ENCODE measurements at places on chromosomes 1 and 21.

GRCh38 chr1:9859281-9860014 lies 35.7 kb upstream of the CLSTN1 start:
- H3K4me1 ChIP-seq, result peaks cover 4% of the 10 kb centered on the region
- DNase-seq, result no peak
- no peak overlapping the region for H3K4me3 ChIP-seq

GRCh38 chr1:224080115-224080774 lies 33.7 kb upstream of the FBXO28 start:
- H3K27ac ChIP-seq, result no peak overlapping the region
- no peak overlapping the region for H3K4me3 ChIP-seq
- no peak for DNase-seq
- no peaks in the 10 kb centered on the region for H3K27me3 ChIP-seq
- H3K4me1 ChIP-seq, result no peaks in the 10 kb centered on the region

GRCh38 chr21:26528882-26529281 lies 44.2 kb downstream of the CYYR1 start:
- H3K36me3 ChIP-seq, result peaks cover 9% of the 10 kb centered on the region
- H3K4me3 ChIP-seq, result no peak overlapping the region
- no peak overlapping the region for H3K27ac ChIP-seq

DNA sequence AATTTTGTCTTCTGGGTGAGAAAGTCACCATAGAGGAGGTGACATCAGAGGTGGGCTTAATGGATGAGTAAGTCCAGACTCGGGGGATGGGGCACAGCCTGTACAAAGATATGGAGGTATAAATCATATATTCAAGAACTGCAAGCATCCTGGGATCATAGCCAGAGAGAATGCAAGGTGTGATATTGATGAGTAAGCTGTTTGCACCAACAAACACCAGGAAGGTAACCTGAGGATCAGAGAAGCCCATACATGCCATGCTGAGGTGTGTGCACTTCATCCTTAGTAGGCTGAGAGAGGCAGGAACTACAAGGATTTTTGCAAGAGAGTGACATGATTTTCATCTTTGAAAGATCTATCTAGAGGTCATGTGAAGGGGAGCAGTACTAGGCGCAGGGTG lies 306.4 kb downstream of the HHAT start:
- DNase-seq, result no peak
- no peaks in the 10 kb centered on the region for H3K36me3 ChIP-seq
- no peaks in the 10 kb centered on the region for H3K27me3 ChIP-seq
- H3K4me1 ChIP-seq, result no peaks in the 10 kb centered on the region

- H3K4me1 ChIP-seq, result no peaks in the 10 kb centered on the region
- no peaks in the 10 kb centered on the region for H3K27me3 ChIP-seq
- H3K4me3 ChIP-seq, result no peak overlapping the region
- DNase-seq, result no peak
- H3K36me3 ChIP-seq, result no peaks in the 10 kb centered on the region
These were observed 308.6 kb downstream of the PTPRC start for GRCh38 chr1:198947456-198947855.

DNA sequence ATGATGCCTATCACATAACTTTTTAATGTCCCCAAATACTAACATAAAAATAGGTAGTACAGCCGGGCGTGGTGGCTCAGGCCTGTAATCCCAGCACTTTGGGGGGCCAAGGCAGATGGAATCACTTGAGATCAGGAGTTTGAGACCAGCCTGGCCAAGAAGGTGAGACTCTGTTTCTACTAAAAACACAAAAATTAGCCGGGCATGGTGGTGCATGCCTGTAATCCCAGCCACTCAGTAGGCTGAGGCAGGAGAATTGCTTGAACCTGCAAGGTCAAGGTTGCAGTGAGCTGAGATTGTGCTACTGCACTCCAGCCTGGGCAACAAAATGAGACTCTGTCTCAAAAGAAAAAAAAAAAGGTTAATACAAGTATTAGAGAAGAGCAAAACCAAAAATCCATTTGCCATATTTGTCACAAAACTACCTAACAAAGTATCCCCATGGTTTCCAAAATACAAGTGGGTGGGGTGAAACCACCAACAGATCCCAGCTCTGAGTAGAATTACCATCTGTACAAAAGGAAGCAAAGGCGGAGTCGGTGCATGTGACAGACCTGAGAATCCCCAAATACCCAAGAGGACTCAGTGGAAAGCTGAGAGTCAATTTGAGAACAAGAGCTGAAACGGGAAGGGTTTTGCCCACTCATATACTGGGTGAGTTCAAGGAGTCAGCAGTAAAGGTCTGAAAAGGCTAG lies 113.2 kb downstream of the TOMM20 start:
- H3K27ac ChIP-seq, result no peak overlapping the region
- no peak overlapping the region for H3K4me3 ChIP-seq
- no peak for DNase-seq
- no peaks in the 10 kb centered on the region for H3K36me3 ChIP-seq

GRCh38 chr1:57824535-57824934 lies 400.7 kb upstream of the DAB1 start:
- no peaks in the 10 kb centered on the region for H3K4me1 ChIP-seq
- no peaks in the 10 kb centered on the region for H3K27me3 ChIP-seq

DNA sequence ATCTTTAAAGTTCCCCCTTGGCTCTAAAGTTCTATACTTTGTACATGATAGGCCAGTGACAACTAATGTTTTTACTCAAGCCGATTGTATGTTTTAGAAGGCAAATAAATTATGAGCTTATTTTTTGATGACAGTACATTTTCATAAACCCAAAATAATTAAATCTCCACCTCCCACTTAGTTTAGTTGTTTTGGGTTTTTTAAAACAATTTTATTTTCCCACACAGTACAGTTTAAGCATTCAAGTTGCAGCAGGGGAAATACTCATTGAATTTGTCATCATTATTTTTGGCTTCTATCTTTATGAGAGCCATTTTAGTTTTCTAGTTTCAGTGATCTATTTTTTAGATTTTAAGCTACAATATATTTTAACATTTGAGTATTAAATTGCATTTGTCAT lies 93.6 kb downstream of the OLFML2B start:
- H3K4me1 ChIP-seq, result no peaks in the 10 kb centered on the region
- H3K27me3 ChIP-seq, result no peaks in the 10 kb centered on the region
- no peak for DNase-seq
- H3K36me3 ChIP-seq, result no peaks in the 10 kb centered on the region

DNA sequence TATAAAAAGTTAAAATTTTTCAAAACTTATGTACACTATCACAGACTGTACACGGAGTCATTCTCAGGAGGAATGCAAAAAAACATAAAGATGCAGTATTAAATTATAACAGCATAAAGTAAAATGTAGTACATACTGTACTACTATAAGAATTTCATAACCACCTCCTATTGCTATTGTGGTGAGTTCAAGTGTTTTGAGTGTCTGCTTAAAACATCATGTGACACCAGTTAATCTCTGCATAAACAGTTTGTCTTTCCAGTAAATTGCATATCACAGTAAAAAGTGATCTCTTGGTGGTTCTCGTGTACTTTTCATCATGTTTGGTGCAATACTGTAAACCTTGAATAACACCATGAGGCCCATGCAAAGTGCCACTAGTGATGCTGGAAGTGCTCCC lies 45.2 kb downstream of the SDCCAG8 start:
- 0 out of 2 replicates have a peak, but pooled peaks cover 4% of the 10 kb centered on the region for H3K36me3 ChIP-seq
- no peaks in the 10 kb centered on the region for H3K27me3 ChIP-seq
- no peaks in the 10 kb centered on the region for H3K4me1 ChIP-seq
- no peak overlapping the region for H3K4me3 ChIP-seq
- DNase-seq, result no peak

- peaks cover 17% of the 10 kb centered on the region for H3K36me3 ChIP-seq
- peaks cover 8% of the 10 kb centered on the region for H3K4me1 ChIP-seq
- H3K4me3 ChIP-seq, result no peak overlapping the region
- H3K27ac ChIP-seq, result no peak overlapping the region
These were observed 243.0 kb upstream of the RUNX1 start for GRCh38 chr21:35291973-35292627.

DNA sequence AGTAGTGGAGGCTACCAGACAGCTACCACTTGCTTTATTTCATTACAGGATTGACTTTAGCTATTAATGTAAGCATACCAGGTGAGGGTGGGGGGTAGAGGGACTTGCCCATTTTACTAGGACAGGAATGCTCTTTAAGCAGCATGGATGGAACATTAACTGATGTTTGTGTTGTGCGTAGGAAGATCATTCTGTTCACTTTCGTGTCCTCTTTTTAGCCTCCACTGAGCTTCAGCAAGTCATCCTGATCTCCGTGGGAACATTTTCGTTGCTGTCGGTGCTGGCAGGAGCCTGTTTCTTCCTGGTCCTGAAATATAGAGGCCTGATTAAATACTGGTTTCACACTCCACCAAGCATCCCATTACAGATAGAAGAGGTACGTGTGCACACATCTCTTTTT lies 29.3 kb downstream of the IFNGR2 start:
- H3K27me3 ChIP-seq, result 0 out of 2 replicates have a peak, but pooled peaks cover 3% of the 10 kb centered on the region
- no peaks in the 10 kb centered on the region for H3K4me1 ChIP-seq
- no peak overlapping the region for H3K4me3 ChIP-seq
- H3K27ac ChIP-seq, result no peak overlapping the region

DNA sequence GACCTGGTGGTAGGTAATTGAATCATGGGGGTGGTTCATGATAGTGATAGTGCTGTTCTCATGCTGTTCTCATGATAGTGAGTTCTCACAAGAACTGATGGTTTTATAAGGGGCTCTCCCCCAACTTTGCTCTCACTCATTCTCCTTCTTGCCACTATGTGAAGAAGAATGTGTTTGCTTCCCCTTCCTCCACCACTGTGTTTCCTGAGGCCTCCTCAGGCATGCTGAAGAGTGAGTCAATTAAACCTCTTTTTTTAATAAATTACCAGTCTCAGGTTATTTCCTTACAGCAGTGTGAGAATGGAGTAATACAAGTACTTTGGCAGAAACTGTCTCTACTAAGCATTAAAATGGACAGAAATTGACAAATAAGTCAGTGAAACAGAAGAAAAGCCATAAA lies 21.6 kb downstream of the RAB3GAP2 start:
- DNase-seq, result no peak
- no peaks in the 10 kb centered on the region for H3K4me1 ChIP-seq
- H3K27ac ChIP-seq, result no peak overlapping the region
- H3K4me3 ChIP-seq, result no peak overlapping the region

- no peak overlapping the region for H3K27ac ChIP-seq
- no peaks in the 10 kb centered on the region for H3K27me3 ChIP-seq
- no peak overlapping the region for H3K4me3 ChIP-seq
- no peak for DNase-seq
- no peaks in the 10 kb centered on the region for H3K36me3 ChIP-seq
These were observed 26.3 kb upstream of the ZNF648 start for GRCh38 chr1:182087719-182088350.

DNA sequence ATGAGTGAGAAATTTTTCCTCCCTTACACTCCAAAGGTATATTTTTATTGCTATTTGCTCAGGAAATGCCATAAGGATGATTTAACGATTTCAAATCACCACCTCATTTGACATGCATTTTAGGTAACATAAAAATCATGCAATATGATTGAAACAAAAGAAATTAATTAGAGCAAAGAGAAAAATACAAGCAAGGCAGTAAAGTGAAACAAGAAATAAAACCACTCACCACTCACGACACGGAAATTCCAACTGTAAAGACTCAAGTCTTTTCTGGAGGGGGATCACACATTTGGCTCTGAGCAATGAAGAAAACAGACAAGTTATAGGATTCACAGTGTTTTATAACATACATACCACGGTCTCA lies 86.8 kb upstream of the ARHGAP29 start:
- no peak for DNase-seq
- no peaks in the 10 kb centered on the region for H3K36me3 ChIP-seq
- H3K27me3 ChIP-seq, result no peaks in the 10 kb centered on the region
- H3K4me3 ChIP-seq, result no peak overlapping the region

DNA sequence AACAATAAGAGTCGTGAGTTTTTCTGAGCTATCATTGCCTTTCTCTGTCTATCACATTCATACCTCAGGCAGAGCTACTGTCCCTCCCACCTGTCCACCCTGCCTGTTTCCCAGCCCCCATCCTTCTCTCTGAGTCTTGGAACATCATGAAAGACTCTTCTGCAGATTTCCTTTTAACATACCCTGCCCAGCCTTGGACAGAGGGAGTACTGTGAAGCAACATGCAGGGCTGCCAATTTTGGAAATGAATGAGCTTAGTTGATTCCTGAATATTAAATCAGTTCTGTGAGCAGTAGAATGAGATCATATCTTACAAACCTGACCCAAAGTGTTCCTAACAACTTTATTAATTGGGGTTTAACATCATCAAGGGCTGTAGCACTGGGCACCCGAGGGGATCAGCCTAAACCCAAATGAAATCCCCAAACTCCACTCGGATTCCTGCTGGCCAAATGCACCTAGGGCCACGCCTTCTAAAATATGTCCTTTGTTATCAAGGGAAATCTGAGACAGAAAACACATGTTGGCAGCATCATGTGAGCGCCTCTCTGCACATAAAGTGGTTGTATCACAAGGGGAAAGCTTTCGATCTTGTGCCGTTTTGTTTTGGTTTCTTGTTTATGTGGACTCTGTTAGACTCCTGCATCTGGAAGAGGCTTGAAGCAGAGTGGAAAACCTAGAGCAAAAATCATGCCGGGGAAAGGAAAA lies 357.6 kb downstream of the KIF26B start:
- DNase-seq, result no peak
- H3K4me1 ChIP-seq, result peaks cover 7% of the 10 kb centered on the region
- H3K27me3 ChIP-seq, result no peaks in the 10 kb centered on the region
- no peak overlapping the region for H3K27ac ChIP-seq
- H3K4me3 ChIP-seq, result no peak overlapping the region
- H3K36me3 ChIP-seq, result no peaks in the 10 kb centered on the region

GRCh38 chr1:170620164-170620563 lies 43.8 kb upstream of the PRRX1 start:
- H3K36me3 ChIP-seq, result no peaks in the 10 kb centered on the region
- no peak for DNase-seq
- no peaks in the 10 kb centered on the region for H3K4me1 ChIP-seq
- no peak overlapping the region for H3K4me3 ChIP-seq

- H3K36me3 ChIP-seq, result peaks cover 11% of the 10 kb centered on the region
- no peak overlapping the region for H3K27ac ChIP-seq
- no peaks in the 10 kb centered on the region for H3K4me1 ChIP-seq
- H3K4me3 ChIP-seq, result no peak overlapping the region
These were observed 4.2 kb downstream of the MANEAL start for GRCh38 chr1:37797750-37798345.

DNA sequence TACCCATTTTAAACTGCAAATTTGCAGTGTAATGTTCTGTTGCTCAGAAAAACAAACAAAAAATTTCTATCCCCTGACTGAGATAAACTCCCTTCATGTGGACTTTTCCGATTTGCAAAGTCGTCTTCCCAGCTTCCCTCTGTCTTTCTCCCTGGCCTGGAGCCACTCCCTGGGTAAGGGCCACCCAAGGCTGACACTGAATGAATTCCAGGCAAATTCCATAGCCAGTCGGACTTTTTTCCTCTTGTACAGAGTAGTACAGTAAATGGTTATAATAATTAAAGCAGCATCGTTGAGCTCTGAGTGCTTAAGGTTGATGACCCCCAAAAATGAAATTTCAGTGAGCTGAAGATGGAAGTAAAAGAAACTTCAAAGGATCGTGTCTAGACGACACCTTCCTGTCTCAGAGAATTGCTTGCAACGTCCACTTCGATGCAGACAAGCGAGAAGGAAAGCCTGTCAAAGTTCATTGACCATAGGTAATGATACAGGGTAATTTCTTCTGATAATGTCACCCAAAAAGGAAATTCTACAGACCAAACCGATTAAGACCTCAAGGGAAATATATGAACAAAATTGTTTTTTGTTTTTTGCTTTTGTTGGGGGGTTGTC lies 33.6 kb upstream of the LHX8 start:
- no peaks in the 10 kb centered on the region for H3K36me3 ChIP-seq
- H3K4me1 ChIP-seq, result no peaks in the 10 kb centered on the region
- peak overlapping the region; percentile 33 for H3K27ac ChIP-seq
- no peak for DNase-seq
- H3K4me3 ChIP-seq, result no peak overlapping the region

- no peak for DNase-seq
- H3K4me1 ChIP-seq, result peaks cover 2% of the 10 kb centered on the region
- no peak overlapping the region for H3K27ac ChIP-seq
- no peak overlapping the region for H3K4me3 ChIP-seq
These were observed 13.7 kb downstream of the MTHFR start for GRCh38 chr1:11792106-11792505.
